T-helper 2 cell (primary cell): ENCODE measurements at places on chromosomes 5 and 9.

- no peak for DNase-seq
Observed at GRCh38 chr9:135474915-135475314, 4.7 kb upstream of the PPP1R26 start.

DNA sequence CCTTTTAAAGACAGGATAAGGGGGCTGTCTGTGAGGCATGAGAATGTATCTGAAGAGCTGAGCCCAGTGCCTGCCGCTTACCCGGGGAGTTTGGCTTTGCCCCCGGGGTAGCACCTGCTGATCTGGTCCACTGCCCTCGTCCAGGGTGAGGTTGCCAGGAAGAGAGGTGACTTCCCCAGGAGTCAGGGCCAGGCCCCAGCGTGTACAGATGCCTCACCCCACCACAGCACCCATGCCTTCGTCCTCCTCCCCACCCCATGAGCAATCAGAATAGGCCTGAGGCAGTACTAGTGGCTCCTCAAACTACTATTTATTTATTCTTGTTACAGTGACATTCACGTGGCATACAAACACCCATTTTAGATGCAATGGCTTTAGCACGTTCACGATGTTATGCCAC lies 15.7 kb upstream of the AIF1L start:
- no peak for DNase-seq

- no peak for DNase-seq
Observed at GRCh38 chr5:66408576-66408975, 187.6 kb upstream of the MAST4 start.

DNA sequence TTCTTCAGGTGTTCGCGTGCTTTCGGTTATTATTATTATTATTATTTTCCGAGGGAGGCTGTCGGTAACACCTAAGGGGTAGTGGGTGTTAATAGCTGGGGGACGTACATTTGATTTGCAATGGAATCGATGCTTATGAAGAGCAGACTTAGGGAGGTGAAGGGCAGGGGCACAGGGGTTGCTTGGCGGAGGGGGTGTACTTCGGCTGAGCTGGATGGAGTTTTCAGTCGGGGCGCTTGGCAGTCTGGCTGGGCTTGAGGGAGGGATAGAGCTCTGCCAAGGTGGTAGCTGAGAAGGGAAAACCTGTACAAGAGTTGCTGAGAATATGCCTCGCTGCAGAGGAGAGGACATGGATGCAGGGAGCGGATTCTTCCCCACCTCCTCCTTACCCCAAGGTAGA lies 617 bp upstream of the PTPRD start:
- DNase-seq: no peak

DNA sequence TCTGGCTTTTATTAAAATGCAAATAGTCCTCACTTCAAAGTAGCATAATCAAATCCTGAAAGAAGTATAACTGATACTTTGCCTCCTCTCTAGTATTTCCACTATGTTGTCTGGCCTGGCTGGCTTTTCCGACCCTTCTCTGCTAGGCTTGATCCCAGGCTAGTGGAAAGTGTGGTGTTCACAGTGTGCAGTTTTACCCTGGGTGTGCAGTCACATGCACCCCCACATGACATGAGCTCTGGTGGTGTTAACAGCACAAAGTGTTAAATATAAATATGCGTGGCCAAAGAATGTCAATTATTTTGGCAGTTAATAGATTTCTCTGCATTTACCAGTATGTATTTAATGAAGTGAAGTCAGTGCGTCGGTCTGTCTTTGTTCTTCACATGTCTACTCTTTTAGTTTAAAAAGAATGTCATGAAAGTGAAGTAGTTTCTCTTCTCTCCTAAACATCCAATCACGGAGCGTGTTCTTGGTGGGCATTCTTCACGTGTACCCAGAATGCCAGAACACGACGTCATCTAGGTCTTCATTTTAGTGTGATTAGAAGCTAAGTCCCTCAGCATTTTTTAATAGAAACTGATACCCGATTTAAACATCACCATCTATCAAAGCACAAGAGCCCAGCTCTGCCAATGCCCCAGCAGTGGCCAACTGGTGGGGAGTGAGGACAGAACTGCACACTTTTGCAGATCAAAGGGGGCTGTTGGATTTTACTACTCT lies 286.4 kb downstream of the FANCC start:
- DNase-seq: no peak

- DNase-seq: no peak
Observed at GRCh38 chr9:115291841-115292240, 173.9 kb upstream of the TNC start.

DNA sequence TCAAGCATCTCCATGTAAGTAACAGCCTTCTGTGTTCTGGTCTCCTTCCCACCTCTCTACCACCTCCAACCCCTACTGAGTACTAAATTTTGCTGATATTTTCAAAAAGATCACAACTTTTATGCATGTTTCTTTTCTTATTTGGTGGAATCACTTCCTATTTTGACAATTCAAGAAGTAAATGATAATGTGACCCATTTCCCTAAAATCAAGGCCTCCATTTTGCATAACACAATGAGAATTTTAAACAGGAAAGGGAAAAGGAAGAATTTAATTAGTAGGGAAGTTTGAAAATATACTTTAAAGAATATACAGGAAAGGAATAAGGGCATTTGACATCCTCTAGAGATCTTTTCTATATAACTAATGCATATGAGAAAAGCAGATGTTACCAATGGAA lies 212.9 kb upstream of the RASA1 start:
- no peak for DNase-seq

- DNase-seq: no peak
Observed at GRCh38 chr5:89120719-89121118, 237.7 kb upstream of the MEF2C start.

DNA sequence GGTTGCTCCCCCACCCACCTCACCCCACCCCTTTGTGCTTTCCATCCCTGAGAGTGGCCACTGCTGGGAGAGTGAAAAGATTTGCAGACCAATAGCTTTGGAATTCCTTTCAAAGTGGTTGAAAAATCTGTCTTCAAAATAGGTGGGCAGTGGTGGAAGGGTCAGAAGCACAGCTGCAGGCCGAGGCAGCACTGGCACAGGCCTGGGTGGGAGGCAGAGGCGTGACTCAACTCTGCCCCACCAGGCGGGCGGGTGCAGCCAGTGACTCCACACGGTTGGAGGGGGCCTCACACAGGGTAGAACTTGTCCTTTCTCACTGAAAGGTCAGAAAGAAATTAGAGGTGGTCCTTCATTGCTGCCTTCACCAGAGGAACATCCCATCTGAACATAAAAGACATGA lies 214.9 kb upstream of the TBCA start:
- no peak for DNase-seq

DNA sequence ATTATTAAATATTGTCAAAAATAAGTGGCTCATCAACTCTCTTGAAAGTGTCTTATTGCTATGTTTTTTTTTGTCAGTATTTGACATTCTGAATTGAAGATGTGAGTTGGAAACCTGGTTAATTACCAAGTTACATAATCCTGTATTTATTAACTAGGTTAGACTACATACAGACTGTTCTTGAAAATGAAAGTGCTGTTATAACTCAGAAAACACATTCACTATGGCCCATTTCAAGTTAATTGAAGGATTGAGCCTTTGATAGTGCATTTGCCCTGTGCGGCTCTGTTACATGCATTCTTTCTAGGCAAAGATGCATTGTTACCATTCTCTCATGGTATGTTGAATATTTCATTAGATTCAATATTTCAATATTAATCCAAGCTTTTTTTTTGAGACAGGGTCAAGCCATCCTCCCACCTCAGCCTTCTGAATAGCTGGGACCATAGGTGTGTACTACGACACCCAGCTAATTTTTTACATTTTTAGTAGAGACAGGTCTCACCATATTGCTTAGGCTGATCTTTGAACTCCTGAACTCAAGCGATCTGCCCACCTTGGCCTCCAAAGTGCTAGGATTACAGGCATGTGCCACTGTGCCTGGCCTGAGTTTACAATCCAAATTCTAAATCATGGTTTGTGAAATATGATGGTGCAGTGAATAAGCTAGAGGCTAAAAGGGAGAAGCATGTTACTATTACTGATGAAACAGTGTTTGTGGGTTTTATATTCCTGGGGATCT lies 10.0 kb downstream of the CTNNA1 start:
- no peak for DNase-seq

- DNase-seq: no peak
Observed at GRCh38 chr5:83711982-83712601, 8.6 kb downstream of the HAPLN1 start.

GRCh38 chr5:179212870-179213269 lies 132.4 kb downstream of the ADAMTS2 start:
- no peak for DNase-seq

DNA sequence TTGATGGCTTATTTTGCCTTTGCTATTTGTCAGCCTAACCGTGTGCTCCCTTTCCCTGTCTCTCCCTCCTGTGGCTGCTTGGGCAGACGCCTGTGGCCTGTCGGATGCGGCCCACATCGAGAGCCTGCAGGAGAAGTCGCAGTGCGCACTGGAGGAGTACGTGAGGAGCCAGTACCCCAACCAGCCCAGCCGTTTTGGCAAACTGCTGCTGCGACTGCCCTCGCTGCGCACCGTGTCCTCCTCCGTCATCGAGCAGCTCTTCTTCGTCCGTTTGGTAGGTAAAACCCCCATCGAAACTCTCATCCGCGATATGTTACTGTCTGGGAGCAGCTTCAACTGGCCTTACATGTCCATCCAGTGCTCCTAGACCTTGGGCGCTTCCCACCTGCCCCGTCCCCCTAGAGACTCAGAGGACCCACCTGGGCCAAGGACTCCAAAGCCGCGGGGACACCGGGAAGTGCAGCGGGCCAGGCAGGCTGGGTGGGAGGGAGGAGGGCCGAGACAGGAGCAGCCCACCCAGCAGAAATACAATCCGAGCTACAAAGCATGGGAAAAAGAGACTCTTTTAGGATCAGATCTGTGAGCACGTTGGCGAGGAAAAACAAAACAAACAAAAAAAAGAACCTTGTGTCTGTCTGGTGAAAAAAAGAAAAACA lies 10.6 kb downstream of the NR2F1 start:
- DNase-seq: no peak

- no peak for DNase-seq
Observed at GRCh38 chr9:81552581-81552991, 136.8 kb downstream of the TLE1 start.

GRCh38 chr9:76181781-76182180 lies 212.4 kb downstream of the RFK start:
- no peak for DNase-seq

DNA sequence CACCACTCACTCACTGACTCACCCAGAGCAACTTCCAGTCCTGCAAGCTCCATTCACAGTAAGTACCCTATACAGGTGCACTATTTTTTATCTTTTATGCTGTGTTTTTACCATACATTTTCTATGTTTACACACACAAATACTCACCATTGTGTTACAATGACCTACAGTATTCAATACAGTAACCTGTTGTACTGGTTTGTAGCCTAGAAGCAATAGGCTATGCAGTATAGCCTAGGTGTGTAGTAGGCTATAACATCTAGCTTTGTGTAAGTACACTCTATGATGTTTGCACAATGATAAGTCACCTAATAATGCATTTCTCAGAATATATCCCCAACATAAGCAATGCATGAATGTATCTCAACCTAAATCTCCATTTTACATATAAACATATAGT lies 541.1 kb downstream of the NR2F1-AS1 start:
- no peak for DNase-seq

- DNase-seq: no peak
Observed at GRCh38 chr5:149641000-149641576, 59.8 kb downstream of the ARHGEF37 start.
